Metanephros (tissue), 2 donors: ENCODE measurements at places on chromosomes 3 and 15. TPM values are rescaled to one million over a fixed set of nuclear protein-coding genes. Genes with fewer than 3 reads are reported as not detected.

Gene TTLL13
- total RNA-seq, result 1.3 TPM

Gene CSPG4
- 45.7 TPM for total RNA-seq

Gene ISLR2
- 2.2 TPM for total RNA-seq

Gene ARHGAP31
- total RNA-seq, result 16.4 TPM

Gene AGBL1
- 9.9 TPM for total RNA-seq

Gene KLHL40
- total RNA-seq, result 38.8 TPM

Gene XCR1
- total RNA-seq, result 0.35 TPM

Gene IL17RC
- total RNA-seq, result 46.5 TPM

Gene BNC1
- total RNA-seq, result 0.12 TPM

Gene CHRM5
- total RNA-seq, result not detected

Gene CACNA2D3
- total RNA-seq, result 3.6 TPM

Gene CPNE9
- total RNA-seq, result 0.23 TPM

Gene IMPDH2
- 214 TPM for total RNA-seq

Gene CORO2B
- 7.2 TPM for total RNA-seq

Gene SERPINI2
- 0.82 TPM for total RNA-seq

Gene SLC15A2
- total RNA-seq, result 23.4 TPM

Gene ZPLD1
- total RNA-seq, result 0.12 TPM

Gene CTXN2
- not detected for total RNA-seq

Gene TMEM40
- total RNA-seq, result 1.5 TPM

Gene SENP8
- total RNA-seq, result 3.4 TPM

Gene SEMA7A
- 6.2 TPM for total RNA-seq

Gene ANXA2
- 357 TPM for total RNA-seq

Gene FETUB
- total RNA-seq, result not detected

Gene CD276
- 112 TPM for total RNA-seq

Gene ITIH4
- 10.7 TPM for total RNA-seq

Gene ITIH1
- total RNA-seq, result 0.41 TPM

Gene GLDN
- 0.99 TPM for total RNA-seq

Gene ZNF860
- total RNA-seq, result 2.2 TPM
